Glutamatergic neuron (in vitro differentiated cells): ENCODE measurements at places on chromosomes 7 and 10.

GRCh38 chr7:270351-270983, 19.5 kb upstream of the FOXL3 start:
- peak; percentile 7 for DNase-seq

GRCh38 chr10:114623661-114624294, 34.3 kb downstream of the ABLIM1 start:
- no peak for DNase-seq

- DNase-seq: peak; percentile 66
These were observed 101.4 kb downstream of the MAD1L1 start for GRCh38 chr7:2131341-2131740.

- DNase-seq: peak; percentile 79
These were observed 101.6 kb downstream of the CCSER2 start for GRCh38 chr10:84429926-84430520.

- DNase-seq: no peak
These were observed 117.6 kb downstream of the SEM1 start for GRCh38 chr7:96591900-96592676.

GRCh38 chr10:86295351-86295750, 71.2 kb downstream of the GRID1 start:
- peak; percentile 6 for DNase-seq

- no peak for DNase-seq
These were observed 293.9 kb downstream of the SNX13 start for GRCh38 chr7:17646253-17646956.

DNA sequence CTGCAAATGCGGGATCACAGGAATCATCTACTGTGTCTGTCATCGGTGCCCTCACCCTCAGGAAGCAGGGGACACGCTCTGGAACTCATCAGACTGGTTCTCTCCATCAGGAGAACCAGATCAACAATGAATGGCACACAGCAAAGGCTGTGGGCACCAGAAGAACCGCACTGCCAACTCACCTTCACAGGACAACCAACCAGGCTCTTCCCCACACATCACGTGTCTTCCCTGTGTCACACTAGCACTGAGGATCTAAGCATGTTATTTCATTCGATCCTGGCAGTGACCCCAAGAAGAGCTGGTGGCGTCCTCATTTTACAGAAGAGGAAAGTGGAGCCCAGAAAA, 106.1 kb downstream of the TNS3 start:
- no peak for DNase-seq

- no peak for DNase-seq
These were observed 199.2 kb downstream of the IMMP2L start for GRCh38 chr7:111363099-111363498.

DNA sequence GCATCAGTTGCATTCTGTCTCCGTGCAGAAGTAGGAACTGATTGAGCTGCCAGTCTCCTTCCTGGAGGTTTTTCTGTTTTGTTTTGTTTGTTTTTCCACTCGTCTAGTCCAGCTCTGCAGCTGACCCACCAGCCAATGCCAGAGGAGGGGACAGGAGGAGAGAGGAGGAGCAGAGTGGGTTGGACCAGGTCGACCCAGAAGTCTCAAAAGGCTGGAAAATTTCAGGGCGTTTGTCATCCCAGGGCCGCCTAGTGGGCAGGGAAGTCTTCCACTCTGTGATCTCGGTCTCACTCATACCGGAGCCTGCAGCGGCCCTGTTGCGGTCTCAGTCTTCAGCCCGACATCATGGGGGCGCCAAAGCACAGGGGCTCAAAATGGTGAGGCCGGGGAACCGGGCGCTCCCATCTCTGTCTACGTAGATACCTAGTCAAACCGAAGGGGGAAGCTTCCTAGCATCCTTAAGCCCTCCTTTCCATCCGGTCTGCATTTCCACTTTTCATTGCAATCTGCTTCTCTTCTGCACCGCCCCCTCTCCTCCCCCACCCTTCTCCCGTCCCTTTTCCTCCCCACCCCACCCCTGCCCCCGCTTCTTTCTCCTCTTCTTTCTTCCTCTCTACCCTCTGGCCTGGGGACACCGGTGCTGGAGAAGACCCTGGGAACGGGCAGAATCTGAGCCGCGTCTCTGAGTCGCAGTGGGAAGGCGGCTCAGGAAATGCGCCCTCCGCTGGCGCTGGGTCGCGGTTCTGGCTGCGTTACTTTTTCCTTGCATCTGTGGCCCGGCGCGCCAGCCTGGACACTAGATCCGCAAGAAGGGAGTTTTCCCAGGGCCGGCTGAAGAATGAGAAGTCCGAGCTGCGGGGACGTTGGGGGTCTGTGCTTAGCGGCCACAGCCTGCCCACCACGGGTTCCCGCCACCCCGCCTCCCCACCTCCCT, 16.2 kb upstream of the PAX2 start:
- DNase-seq: peak; percentile 76

GRCh38 chr7:137167609-137168008, 175.9 kb downstream of the PTN start:
- no peak for DNase-seq

- DNase-seq: no peak
These were observed 32.5 kb downstream of the ZNF775 start for GRCh38 chr7:150411606-150412005.

DNA sequence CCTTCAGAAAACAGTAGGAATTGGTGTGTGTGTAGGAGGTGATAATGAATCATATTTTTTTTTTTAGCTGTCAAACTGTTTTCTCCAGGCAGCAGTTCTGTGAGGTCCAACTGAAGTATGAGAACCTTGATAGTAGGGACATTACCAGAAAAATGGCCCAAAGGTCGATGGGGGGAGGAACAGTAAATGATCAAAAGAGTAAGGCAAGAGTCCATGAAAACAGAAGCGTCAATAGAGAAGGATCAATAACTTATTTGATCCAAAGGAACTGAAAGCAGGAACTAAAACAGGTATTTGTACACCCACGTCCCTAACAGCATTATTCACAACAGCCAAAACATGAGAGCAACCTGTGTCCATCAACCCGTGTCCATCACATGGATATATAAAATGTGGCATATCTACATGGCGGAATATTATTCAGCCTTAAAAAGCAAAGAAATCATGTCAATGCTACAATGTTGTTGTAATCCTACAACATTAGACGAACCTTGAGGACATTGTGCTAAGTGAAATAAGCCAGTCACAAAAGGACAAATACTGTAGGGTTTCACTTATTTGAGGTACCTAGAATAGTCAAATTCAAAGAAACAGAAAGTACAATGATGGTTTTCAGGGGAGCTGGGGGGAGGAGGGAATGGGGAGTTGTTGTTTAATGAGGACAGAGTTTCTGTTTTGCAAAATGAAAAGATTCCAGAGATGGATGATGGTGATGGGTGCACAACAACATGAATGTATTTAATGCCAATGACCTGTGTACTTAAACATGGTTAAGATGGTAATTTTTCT, 214.0 kb upstream of the KLF14 start:
- no peak for DNase-seq

DNA sequence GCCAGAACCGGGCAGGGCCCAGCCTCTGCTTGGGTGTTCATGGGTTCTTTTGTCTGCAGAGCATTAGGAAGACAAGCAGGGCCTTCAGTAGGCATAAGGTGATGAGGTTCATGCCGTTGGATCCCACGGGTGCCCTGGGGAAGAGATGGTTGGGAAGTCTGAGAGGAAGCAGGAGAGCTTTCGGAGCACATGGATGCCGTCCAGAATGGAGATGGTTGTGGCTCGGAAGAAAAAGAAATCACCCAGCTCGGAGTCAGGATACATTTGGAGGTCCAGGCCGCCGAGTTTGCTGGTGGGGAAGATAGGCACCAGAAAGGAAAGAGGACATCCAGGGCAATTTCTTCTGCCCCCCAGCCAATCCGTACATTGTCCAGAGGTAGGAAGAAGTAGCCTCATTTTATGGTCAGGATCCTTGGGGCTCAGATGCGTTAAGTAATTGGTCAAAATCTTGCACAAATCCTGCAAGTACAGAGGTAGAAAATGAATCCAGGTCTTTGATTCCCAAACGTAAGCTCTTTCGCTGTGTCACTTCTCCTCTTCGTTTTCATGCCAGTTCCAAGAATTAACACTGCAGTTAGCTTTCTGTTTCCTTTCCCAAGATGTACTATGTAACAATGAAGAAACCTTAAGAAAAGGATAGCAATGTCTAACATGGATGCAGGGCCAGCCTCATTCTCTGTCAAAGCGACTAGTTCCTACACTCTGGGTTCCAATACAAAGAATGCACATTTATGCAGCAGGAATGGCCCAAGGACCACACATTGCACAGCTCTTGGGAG, 147.8 kb upstream of the KLF6 start:
- no peak for DNase-seq

GRCh38 chr10:102133373-102134195, 744 bp downstream of the PPRC1 start:
- peak; percentile 74 for DNase-seq

DNA sequence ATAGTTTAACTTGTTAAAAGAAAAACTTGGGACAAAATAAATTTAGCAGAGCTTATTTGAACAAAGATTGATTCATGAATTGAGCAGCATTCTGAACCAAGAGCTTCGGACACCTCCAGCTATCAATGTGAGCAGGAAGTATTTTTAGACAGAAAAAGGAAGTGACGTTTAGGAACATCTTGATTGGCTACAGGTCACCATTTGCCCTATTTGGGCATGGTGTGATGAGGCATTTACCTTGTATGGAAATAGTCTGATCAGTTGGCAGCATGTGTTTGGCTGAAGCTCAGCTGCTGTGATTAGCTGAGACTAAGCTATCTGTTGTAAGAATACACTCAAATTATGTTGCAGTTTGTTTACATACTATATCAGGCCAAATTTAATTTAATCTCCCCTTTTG, 185.1 kb downstream of the ATRNL1 start:
- no peak for DNase-seq

DNA sequence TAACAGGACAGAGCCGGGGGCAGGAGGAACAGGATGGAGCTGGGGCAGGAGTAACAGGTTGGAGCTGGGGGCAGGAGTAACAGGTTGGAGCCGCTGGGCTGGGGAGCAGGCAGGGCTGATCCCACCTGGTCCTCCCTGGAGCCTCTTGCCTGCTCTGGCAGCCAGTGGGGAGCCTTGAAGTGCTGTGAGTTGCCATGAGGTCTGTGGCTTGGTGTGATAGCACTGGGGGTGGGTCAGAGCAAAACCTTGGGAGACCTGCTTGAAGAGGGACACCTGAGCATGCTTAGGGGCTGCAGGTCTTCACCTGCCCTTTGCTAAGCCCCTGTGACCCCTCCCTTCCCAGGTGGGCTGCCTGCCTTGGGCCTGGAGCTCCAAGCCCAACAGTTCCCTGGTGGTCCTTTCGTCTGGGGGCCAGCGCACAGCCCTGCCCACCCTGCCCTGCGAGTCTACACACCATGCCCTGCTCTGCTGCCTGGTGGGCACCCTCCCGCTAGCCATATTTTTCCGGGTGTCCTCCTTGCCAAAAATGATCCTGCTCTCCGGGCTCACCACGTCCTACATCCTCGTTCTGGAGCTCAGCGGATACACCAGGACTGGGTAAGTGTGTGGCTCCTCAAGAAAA, 111.6 kb downstream of the ADCY1 start:
- no peak for DNase-seq

- no peak for DNase-seq
These were observed 569.3 kb downstream of the KCNMA1 start for GRCh38 chr10:77068272-77068671.

DNA sequence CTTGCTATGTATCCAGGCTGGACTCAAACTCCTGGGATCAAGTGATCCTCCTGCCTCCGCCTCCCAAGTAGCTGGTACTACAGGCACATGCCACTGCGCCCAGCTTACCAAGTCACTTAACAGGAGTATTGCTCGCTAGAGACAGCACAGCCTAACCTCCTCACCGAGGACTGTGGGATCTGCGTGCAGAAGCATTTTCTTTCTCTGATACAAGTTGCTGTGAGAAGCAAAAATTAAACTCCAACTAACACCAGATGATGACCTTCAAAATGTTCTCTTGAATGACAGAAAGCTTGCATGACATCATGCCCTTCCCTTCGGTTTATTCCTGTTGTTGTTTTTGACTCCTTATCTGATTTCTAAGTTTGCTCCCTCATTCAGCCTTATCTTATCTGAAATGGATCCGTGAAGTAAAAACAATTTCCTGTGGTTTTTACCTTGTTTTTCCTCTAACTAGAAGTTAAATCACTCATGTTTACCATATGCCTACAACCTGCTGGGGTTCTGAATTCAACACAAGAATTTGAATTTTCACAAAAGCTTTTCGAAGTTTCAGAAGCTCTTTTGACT, 94.4 kb upstream of the KIF5B start:
- no peak for DNase-seq

- DNase-seq: no peak
These were observed 23.0 kb downstream of the DENND11 start for GRCh38 chr7:141679014-141679413.

DNA sequence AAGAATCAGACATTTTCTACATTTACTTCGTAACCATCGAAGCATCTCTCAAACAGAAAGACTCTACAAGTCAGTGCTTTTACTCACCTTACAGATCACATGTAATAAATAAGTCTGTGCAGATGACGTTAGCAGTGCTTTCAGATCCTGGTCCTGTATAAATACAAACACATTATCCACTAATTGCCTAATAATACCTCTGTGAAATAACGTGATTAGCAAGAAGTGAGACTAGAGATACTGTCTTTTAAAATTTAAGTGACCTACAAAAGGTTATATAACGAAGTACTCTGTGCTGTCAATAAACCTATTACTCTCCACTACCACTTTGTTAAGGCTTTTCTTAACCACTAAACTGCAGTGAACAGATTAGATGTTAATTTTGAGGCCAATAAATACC, 246.9 kb downstream of the NSUN6 start:
- DNase-seq: no peak

DNA sequence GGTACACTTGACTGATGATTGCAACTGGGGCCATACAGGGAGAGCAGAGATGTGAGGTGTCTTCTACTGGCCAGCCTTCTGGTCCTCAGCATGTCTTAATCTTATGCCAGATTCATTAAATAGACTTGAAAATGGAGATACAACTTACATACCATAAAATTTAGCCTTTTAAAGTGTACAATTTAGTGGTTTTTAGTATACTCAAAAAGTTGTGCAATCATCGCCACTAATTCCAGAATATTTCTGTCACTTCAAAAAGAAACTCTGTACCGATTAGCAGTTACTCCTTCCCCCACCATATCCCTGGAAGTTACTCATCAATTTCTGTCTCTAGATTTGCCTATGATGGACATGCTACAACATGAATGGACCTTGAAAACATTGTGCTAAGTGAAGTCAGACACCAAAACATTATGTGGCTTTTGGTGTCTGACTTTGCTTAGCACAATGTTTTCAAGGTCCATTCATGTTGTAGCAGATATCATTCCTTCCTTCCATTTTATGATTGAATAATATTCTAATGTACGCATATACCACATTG, 53.0 kb downstream of the SH2D4B start:
- no peak for DNase-seq

DNA sequence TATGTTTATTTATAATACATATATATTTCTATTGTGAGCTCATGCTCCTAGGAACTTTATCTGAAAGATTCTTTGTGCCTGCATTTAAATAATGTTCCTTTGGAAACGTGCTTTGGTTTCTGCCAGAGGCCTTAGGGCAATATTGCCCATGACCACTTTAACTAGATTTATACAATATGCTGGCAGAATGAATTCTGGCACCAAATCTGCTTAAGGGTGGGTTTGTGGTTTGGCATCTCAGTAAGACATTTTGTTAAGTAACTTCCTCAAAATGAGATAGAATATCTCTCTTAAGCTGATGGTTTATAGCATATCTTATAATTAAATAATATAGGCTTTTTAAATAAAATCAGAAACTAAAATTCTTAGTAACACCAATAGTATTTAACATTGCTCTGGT, 252.9 kb downstream of the RNLS start:
- no peak for DNase-seq
